ENCODE measurements at places on chromosomes 7 and 10.

DNA sequence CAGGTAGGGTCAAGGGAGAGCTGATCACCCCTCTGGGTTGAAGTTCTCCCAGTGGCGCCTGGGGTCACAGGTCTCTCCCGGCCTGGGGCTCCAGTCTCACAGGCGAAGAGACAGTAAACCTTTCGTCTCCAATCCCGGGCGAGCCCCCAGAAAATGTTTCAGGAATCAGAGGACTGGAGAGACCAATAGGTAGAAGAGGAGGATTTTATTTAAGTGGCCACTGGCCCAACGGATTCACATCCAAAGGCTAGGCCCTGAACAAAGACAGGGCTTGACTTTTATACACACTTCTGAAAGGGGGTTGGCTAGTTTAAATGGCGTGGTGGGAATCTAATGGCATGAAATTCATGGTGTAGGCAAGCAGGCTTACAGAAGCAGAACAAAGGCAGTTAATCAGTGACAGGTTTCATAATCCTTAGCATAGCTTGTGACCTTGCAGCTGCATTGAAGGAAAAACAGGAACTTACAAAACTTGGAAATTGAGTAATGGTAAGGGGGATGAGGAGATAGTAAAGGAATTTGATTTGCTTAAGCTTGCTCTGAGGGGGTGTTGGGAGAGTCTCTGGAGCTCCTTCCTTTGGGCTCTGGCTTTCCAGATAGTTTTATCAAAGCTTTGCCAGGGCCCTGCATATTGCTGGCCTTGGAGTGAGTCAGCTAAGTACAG is 105.5 kb downstream of the TRIM24 start:
- no peak for DNase-seq

DNA sequence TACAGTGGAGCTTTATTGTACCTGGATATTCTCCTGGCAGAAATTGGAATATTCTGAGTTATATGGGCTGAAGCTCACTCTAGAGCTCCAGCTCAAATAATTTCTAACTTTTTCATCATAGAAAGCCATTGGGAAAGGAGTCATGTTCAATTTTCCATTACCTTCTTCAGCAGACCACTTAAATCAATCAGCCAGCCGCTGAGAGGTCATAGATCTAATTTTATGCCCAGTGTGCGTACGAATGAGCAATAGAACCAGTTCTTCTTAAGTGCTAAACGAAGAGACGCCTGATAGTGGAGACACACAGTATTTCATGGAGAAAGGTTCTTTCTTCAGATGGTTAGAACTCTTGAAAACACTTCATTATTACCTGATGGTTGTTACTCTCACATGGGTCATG is 35.0 kb upstream of the DNAJB12 start:
- DNase-seq, result no peak

- no peak for DNase-seq
Measured at GRCh38 chr10:48527756-48528155, 77.1 kb downstream of the ARHGAP22 start.

DNA sequence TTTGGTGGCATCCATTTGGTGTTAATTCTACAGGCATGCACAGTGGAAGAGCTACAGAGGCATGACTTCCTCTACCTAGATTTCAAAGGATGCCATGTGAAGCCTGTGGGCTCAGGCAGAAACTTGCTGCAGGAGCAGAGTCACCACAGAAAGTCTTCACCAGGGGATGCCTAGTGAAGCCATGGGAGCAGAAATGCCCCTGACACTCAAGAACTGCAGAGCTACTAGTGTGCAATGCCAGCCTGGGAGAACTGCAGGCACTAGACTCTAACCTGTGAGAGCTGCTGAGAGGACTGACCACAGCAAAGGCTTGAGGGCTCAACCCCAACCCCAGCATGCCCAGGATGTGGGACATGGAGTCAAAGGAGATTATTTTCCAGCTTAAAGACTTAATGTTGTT is 3.9 kb downstream of the OR9A2 start:
- no peak for DNase-seq

Measured in AG08396 (cell line).